ENCODE measurements at places on chromosomes 1 and 21.

GRCh38 chr1:223622132-223622842 lies 43.2 kb downstream of the CAPN8 start:
- peak overlapping the region; percentile 89 for H3K27ac ChIP-seq
- no peaks in the 10 kb centered on the region for H3K36me3 ChIP-seq
- peak; percentile 66 for DNase-seq
- no peaks in the 10 kb centered on the region for H3K4me1 ChIP-seq
- no peaks in the 10 kb centered on the region for H3K27me3 ChIP-seq

GRCh38 chr21:38388647-38389353 lies 109.5 kb downstream of the ERG start:
- no peaks in the 10 kb centered on the region for H3K27me3 ChIP-seq
- no peaks in the 10 kb centered on the region for H3K36me3 ChIP-seq
- H3K4me1 ChIP-seq: no peaks in the 10 kb centered on the region
- no peak overlapping the region for H3K27ac ChIP-seq
- no peak for DNase-seq

- H3K36me3 ChIP-seq: no peaks in the 10 kb centered on the region
- no peak for DNase-seq
- no peaks in the 10 kb centered on the region for H3K4me1 ChIP-seq
- H3K27me3 ChIP-seq: no peaks in the 10 kb centered on the region
These were observed 82.5 kb downstream of the NRIP1 start for GRCh38 chr21:14982336-14982735.

- no peak overlapping the region for H3K4me3 ChIP-seq
- DNase-seq: no peak
- H3K27ac ChIP-seq: no peak overlapping the region
- H3K36me3 ChIP-seq: no peaks in the 10 kb centered on the region
These were observed 126.4 kb upstream of the SAMSN1 start for GRCh38 chr21:14672466-14672865.

- no peak for DNase-seq
- no peak overlapping the region for H3K27ac ChIP-seq
- H3K36me3 ChIP-seq: no peaks in the 10 kb centered on the region
- no peak overlapping the region for H3K4me3 ChIP-seq
These were observed 423.6 kb upstream of the NEGR1 start for GRCh38 chr1:72705921-72706320.

DNA sequence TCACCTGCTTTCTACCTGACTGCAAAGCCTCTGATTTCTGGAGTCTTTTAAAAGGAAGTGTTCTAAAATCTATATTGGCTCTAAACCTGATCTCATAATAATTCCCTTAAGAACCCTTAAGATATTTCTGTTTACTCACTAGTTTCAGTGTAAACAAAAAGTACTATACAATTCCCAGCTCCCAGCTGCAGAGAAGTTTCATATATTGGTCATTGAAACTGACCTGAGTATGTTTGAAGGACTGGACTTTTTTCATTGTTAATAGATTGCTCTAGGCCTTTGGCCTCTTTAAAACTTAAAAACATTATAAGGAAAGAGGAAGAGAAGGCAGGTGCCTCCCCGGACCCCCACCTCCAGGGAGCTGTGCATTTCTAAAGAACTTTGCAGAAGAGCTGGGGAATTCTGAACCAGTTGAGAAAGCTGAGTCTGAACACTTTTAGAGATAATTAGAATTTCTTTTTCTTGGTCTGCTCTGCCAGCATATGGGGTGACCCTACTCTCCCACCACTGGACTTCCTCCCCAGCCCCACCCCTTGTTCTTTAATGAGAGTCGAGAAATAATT lies 23.7 kb downstream of the CLIC6 start:
- DNase-seq: no peak
- no peak overlapping the region for H3K4me3 ChIP-seq

DNA sequence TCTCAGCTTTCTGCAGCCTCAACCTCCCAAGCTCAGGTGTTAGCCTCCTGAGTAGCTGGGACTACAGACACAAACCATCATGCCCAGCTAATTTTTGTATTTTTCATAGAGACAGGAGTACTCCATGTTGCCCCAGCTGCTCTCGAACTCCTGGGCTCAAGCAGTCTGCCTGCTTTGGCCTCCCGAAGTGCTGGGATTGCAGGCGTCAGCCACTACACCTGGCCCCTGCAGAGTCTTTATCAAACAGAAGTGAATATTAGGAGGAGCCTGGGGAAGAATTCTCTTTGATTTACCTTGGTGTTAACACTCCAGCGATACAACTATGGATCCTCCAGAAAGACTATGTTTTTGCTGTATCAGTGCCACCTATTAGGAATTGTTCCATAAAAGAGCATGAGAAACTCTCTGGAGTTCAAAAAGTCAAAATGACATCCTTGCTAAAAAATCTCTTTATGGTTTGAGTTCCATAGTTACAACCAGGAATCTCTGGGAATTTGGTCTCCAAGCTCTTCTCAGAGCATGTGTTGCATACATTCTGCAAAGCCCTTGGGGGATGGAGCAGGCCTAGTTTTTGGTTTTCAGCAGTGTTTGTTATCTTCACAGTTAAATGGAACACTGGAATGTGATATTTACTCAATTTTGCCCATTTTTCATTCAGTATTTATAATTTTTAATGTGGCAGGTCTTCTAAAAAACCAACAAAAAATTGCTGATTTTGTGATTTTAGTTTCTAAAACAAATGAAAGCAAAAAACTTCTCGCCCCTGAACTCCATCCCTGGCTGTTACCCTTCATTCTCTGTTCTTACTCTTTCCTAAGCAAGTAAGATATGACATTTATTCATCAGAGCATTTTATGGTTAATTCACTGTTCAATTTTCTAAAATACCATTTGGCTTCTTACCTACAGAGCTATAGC lies 77.3 kb downstream of the OLFML2B start:
- DNase-seq: no peak
- H3K36me3 ChIP-seq: no peaks in the 10 kb centered on the region
- H3K27me3 ChIP-seq: no peaks in the 10 kb centered on the region
- H3K4me1 ChIP-seq: no peaks in the 10 kb centered on the region

DNA sequence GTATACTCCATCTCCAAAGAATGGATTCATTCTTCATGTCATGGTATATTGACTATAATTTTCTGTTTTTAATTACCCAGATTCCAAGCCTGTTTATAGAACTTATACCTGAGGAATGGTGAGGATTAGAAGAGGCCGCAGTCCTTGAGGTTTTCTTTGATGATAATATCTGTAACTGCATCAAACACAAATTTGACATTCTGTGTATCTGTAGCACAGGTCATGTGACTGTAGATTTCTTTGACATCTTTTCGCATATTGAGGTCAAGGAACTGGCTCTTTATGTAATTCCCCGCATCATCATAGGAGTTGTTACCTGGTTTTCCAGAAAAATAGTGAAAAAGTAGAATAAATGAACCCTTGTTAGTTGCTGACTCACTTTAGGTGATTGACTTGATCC lies 16.2 kb downstream of the GNAT2 start:
- H3K4me1 ChIP-seq: no peaks in the 10 kb centered on the region

DNA sequence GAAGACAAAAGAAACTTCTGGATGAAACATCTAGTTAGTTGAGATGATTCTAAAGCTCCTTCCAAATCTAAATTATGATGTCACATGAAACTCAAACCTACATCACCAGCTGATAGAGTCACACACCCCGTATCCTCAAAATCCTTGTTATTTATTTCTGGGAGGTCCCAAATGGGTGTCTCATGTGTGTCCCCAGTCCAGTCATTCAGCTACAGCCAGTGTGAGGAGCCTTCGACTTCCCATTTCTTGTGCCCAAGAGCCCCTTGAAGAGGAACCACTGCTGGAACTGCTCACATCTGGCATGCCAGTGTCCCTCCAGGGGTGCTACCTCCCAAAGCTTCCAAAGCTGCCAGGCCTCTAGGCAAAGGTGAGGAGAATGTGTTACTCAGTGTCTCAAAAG lies 32.5 kb upstream of the KCNA3 start:
- no peaks in the 10 kb centered on the region for H3K27me3 ChIP-seq
- H3K27ac ChIP-seq: no peak overlapping the region
- no peak for DNase-seq

Measured in right lobe of liver (tissue), 6 donors.